ENCODE measurements at places on chromosomes 3 and 15.
A peak's percentile ranks its signal among the peaks of the same experiment; 100 is the strongest.

GRCh38 chr3:135034891-135035440 is 239.9 kb downstream of the EPHB1 start:
- H3K4me1 ChIP-seq, result no peaks in the 10 kb centered on the region
- H3K4me3 ChIP-seq, result no peak overlapping the region
- no peak overlapping the region for H3K27ac ChIP-seq
- no peaks in the 10 kb centered on the region for H3K36me3 ChIP-seq

- DNase-seq, result no peak
- H3K4me1 ChIP-seq, result peaks cover 2% of the 10 kb centered on the region
- peaks cover 26% of the 10 kb centered on the region for H3K27me3 ChIP-seq
- no peaks in the 10 kb centered on the region for H3K36me3 ChIP-seq
- no peak overlapping the region for H3K4me3 ChIP-seq
Measured at GRCh38 chr3:45800611-45801010, 4.3 kb upstream of the SLC6A20 start.

- H3K4me3 ChIP-seq, result no peak overlapping the region
- H3K27me3 ChIP-seq, result peaks cover 4% of the 10 kb centered on the region
- no peak for DNase-seq
- no peaks in the 10 kb centered on the region for H3K4me1 ChIP-seq
- H3K36me3 ChIP-seq, result no peaks in the 10 kb centered on the region
Measured at GRCh38 chr3:66962664-66963063, 35.4 kb upstream of the KBTBD8 start.

- no peaks in the 10 kb centered on the region for H3K36me3 ChIP-seq
- H3K4me3 ChIP-seq, result no peak overlapping the region
- H3K27ac ChIP-seq, result no peak overlapping the region
- no peaks in the 10 kb centered on the region for H3K27me3 ChIP-seq
Measured at GRCh38 chr3:61052851-61053250, 198.4 kb downstream of the FHIT start.

DNA sequence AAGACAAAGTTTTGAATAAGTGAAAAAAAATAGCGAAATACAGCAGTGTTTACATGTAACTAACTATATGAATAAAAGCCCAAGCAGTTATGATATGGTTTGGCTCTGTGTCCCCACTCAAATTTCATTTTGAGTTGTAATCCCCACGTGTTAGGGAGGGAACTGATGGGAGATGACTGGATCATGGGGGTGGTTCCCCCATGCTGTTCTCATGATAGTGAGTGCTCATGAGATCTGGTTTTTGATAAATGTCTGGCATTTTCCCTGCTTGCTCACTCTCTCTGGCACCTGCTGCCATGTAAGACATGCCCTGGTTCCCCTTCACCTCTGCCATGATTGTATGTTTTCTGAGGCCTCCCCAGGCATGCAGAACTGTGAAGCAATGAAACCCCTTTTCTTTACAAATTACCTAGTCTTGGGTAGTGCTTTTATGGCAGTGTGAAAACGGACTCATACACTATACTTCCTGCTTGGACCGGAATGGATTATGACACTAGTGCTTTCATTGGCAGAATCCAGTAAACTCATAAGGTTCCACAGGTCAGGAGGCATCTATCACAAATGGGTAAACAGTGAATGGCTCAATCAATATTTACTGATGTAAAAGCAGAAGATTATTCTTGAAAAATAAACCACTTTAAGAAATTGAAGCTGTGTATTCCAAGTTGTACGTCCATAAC is 192.1 kb downstream of the CBLB start:
- H3K27me3 ChIP-seq, result no peaks in the 10 kb centered on the region
- DNase-seq, result peak; percentile 77
- H3K27ac ChIP-seq, result peak overlapping the region; percentile 86
- no peak overlapping the region for H3K4me3 ChIP-seq
- H3K4me1 ChIP-seq, result peaks cover 9% of the 10 kb centered on the region
- H3K36me3 ChIP-seq, result peaks cover 56% of the 10 kb centered on the region

GRCh38 chr3:158742871-158743663 is 10.8 kb upstream of the RARRES1 start:
- peaks cover 8% of the 10 kb centered on the region for H3K36me3 ChIP-seq
- H3K4me3 ChIP-seq, result no peak overlapping the region
- H3K4me1 ChIP-seq, result peaks cover 13% of the 10 kb centered on the region
- DNase-seq, result no peak

DNA sequence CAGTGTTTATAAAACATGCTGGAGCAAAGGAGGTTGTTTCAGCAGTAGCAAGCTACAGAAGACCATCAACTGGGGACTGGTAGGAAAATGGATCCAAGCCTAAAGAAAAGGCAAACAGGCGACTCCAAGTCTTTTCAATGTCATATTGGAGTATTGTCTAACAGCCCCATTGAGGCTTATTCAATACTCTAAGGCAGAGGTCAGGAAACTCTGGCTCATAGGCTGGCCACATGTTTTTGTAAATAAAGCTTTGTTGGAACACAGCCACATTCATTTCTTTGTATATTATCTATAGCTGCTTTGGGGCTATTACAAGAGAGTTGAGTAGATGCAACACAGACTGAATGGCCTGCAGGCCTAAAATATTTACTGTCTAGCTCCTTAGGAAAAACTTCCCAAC is 77.5 kb downstream of the RPL22L1 start:
- DNase-seq, result no peak
- H3K27me3 ChIP-seq, result peaks cover 8% of the 10 kb centered on the region
- no peak overlapping the region for H3K4me3 ChIP-seq
- no peaks in the 10 kb centered on the region for H3K4me1 ChIP-seq

GRCh38 chr3:192223815-192224214 is 503.5 kb downstream of the FGF12 start:
- no peaks in the 10 kb centered on the region for H3K27me3 ChIP-seq
- no peaks in the 10 kb centered on the region for H3K4me1 ChIP-seq
- H3K27ac ChIP-seq, result no peak overlapping the region
- no peak overlapping the region for H3K4me3 ChIP-seq

- DNase-seq, result peak; percentile 22
- peaks cover 80% of the 10 kb centered on the region for H3K4me1 ChIP-seq
- H3K36me3 ChIP-seq, result peaks cover 16% of the 10 kb centered on the region
- H3K27ac ChIP-seq, result peak overlapping the region; percentile 94
Measured at GRCh38 chr3:187920030-187920429, 174.8 kb upstream of the BCL6 start.

GRCh38 chr3:46912986-46913385 is 35.5 kb downstream of the PTH1R start:
- no peaks in the 10 kb centered on the region for H3K27me3 ChIP-seq
- no peak for DNase-seq
- no peak overlapping the region for H3K4me3 ChIP-seq

DNA sequence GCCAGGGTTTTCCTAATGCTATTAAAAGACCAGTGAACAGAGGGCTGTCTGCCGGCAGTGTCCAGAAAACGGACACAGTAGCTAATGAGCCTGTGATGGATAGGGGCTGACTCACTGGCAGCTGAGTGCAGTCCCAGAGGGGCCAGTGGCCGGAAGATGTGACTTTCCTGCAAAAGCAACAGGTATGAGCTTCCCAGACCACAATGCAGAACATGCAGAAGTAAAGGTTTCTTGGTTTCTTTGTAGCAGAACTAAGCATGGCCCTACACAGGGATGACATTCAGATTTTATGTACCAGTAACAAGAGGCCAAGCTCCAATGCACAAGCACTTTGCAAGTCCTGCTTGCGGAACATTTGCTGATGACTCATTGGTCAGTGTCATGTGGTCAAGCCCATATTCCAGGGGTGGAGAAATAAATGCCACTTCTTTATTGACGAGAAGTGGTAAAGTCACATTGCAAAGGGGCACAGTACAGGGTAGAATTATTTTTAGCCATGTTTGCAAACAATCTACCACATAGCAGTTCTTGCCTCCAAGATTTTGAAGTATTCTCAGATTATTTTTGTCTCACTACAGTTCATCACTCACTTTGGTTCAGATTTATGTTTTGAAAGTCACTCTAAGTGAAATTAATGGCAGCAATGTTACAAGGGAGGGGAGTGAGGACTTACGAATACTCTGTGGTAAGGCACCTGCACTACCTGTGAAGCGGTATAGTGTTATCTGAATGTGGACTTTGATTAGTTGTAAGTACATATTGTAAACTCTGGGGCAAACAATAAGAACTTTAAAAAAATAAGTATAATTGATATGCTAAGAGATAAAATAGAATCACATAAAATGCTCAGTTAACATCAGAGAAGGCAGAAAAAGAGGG is 263.3 kb downstream of the ABHD5 start:
- peaks cover 16% of the 10 kb centered on the region for H3K27me3 ChIP-seq
- DNase-seq, result no peak
- H3K4me3 ChIP-seq, result no peak overlapping the region
- H3K36me3 ChIP-seq, result no peaks in the 10 kb centered on the region
- H3K4me1 ChIP-seq, result peaks cover 6% of the 10 kb centered on the region

GRCh38 chr3:14640157-14640562 is 11.4 kb upstream of the CCDC174 start:
- H3K4me3 ChIP-seq, result no peak overlapping the region
- H3K27ac ChIP-seq, result no peak overlapping the region
- H3K4me1 ChIP-seq, result no peaks in the 10 kb centered on the region
- no peaks in the 10 kb centered on the region for H3K36me3 ChIP-seq
- no peak for DNase-seq
- peaks cover 31% of the 10 kb centered on the region for H3K27me3 ChIP-seq

- peaks cover 3% of the 10 kb centered on the region for H3K4me1 ChIP-seq
- no peak for DNase-seq
- no peaks in the 10 kb centered on the region for H3K36me3 ChIP-seq
Measured at GRCh38 chr3:35635407-35635806, 3.9 kb upstream of the ARPP21 start.

DNA sequence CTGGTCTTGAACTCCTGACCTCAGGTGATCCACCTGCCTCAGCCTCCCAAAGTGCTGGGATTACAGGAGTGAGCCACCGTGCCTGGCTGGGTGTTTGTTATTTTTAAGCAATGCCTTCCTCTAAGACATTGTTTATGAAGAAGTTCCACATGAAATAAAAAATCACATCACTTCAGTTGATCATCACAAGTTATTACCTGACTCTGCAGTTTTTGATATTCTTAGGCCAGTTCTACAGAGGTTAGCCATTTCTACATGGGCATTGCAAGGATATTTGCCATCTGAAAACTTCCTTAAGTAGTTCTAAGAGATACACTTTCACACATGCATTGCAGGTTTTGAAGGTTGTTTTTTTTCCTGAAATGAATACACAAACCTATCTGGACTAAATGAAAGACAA is 82.1 kb downstream of the PYDC2 start:
- no peak overlapping the region for H3K27ac ChIP-seq
- no peaks in the 10 kb centered on the region for H3K4me1 ChIP-seq
- no peaks in the 10 kb centered on the region for H3K27me3 ChIP-seq
- H3K4me3 ChIP-seq, result no peak overlapping the region

DNA sequence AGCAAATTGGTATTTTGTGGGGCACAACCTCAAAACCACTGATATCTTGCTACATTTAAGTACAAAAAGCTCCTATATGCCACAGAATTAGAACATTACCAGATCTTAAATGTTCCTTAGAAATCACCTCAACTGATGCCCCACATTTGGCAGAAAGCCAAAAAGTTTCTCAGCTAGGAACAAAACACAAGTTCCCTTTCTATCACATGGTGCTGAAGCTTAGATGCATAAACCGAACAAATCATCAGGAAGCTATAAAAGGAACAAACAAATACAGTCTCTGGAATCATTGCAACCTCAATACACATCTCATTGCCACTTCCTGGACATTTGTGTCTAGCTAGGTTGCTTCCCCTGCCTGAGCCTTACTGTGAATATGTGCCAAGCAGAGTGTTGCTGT is 492.6 kb downstream of the LPP start:
- no peak overlapping the region for H3K4me3 ChIP-seq
- H3K27ac ChIP-seq, result no peak overlapping the region
- H3K27me3 ChIP-seq, result no peaks in the 10 kb centered on the region
- H3K4me1 ChIP-seq, result no peaks in the 10 kb centered on the region

- H3K27ac ChIP-seq, result no peak overlapping the region
- no peak overlapping the region for H3K4me3 ChIP-seq
- H3K4me1 ChIP-seq, result peaks cover 41% of the 10 kb centered on the region
- H3K27me3 ChIP-seq, result peaks cover 2% of the 10 kb centered on the region
- no peaks in the 10 kb centered on the region for H3K36me3 ChIP-seq
- DNase-seq, result no peak
Measured at GRCh38 chr15:57562196-57562769, 29.4 kb upstream of the MYZAP start.

DNA sequence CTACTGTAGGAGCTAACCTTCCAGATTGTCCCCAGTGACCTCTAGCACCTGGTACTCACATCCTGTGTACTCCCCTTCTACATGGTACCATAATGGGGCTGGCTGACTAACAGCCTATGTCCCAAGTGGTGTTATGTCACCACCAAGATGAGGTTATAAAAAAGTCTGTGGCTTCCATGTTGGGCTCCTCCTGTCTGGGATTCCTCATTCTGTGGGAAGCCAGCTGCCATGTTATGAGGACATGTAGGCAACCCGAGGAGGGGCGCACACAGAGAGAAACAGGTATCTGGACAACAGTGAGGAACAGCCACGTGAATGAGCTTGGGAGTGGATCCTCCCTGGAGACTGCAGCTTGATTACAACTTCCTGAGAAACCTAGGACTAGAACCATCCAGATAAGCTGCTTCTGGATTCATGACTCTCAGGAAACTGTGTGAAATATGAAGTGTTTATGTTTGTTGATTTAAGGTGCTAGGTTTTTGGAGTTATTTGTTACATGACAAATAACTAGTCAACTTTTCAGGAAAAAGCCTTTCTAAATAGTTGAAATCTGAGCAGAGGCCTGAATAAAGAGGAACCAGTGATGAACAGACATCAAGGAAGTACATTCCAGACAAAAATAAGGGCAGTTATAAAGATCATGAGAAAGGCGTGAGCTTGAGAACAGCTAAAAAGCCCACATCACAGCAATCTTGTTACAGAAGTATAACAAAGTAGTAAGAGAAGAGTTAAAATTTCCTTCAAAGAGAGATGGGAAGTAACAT is 21.7 kb downstream of the GOLIM4 start:
- H3K27ac ChIP-seq, result no peak overlapping the region
- H3K36me3 ChIP-seq, result no peaks in the 10 kb centered on the region
- H3K4me3 ChIP-seq, result no peak overlapping the region
- no peak for DNase-seq
- no peaks in the 10 kb centered on the region for H3K27me3 ChIP-seq

DNA sequence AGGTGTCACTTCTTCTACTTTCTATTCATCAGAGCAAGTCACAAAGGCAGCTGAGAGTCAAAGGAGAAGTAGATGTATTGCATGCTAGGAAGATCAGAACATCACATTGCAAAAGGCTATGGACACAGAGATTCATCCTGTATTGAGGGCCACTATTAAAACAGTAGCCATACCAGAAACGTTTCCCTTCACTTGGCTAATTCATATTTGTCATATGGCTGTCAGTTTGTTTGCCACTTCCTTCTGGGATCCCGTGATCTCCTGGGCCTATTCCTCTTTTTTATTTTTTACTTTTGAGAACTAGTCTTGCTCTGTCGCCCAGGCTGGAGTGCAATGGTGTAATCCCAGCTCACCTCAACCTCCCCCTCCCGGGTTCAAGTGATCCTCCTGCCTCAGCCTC is 184.0 kb upstream of the SATB1 start:
- no peak overlapping the region for H3K27ac ChIP-seq
- H3K4me3 ChIP-seq, result no peak overlapping the region
- H3K36me3 ChIP-seq, result peaks cover 6% of the 10 kb centered on the region
- peaks cover 4% of the 10 kb centered on the region for H3K4me1 ChIP-seq

GRCh38 chr3:138180375-138181029 is 5.8 kb upstream of the DBR1 start:
- peaks cover 6% of the 10 kb centered on the region for H3K27me3 ChIP-seq
- H3K27ac ChIP-seq, result no peak overlapping the region
- DNase-seq, result peak; percentile 49
- no peaks in the 10 kb centered on the region for H3K36me3 ChIP-seq
- peaks cover 5% of the 10 kb centered on the region for H3K4me1 ChIP-seq

- H3K4me1 ChIP-seq, result peaks cover 35% of the 10 kb centered on the region
- H3K36me3 ChIP-seq, result peaks cover 91% of the 10 kb centered on the region
- H3K4me3 ChIP-seq, result peak overlapping the region; percentile 96
- peak overlapping the region; percentile 99 for H3K27ac ChIP-seq
Measured at GRCh38 chr3:18443665-18444594, 18.8 kb upstream of the SATB1 start.

All from activated CD4-positive, alpha-beta memory T cell treated with anti-CD3 and anti-CD28 coated beads for 36 hours (primary cell).